ENCODE measurements at places on chromosomes 3 and 15.

DNA sequence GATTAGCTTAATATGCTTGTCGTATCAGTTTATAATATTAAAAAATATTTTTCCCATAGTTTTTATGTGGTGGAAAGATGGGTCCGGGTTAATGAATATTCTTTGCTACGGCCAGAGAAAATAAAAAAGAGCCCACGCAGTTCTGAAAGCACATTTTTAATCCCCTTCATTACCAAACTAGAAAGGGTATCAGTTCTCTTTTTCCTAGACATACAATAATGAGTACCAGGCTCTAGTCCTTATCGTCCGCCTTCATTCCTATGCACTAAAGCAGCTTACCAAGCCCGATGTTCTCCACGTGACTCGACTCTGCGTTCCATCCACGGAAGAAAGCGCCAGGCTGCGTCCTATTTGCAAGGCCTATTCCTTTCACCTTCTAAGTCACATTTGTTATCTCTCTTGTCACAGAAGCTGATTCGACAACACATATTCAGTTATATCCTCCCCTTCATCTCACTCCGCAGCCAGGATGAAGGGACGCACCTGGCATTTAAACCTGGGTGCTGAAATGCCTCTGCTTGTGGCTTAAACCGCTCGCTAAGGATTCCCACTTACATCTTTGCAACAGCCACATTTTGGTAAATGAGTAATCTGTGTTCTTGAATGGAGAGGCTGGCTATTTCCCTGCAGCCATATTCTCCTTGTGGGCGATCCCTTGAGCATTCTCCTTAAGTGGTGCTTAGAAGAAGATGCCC, 257.0 kb downstream of the CD47 start:
- DNase-seq, result no peak

- DNase-seq, result no peak
Observed at GRCh38 chr3:46626039-46626438, 13.7 kb downstream of the FAM240A start.

- DNase-seq, result no peak
Observed at GRCh38 chr3:121736112-121736511, 13.4 kb downstream of the GOLGB1 start.

DNA sequence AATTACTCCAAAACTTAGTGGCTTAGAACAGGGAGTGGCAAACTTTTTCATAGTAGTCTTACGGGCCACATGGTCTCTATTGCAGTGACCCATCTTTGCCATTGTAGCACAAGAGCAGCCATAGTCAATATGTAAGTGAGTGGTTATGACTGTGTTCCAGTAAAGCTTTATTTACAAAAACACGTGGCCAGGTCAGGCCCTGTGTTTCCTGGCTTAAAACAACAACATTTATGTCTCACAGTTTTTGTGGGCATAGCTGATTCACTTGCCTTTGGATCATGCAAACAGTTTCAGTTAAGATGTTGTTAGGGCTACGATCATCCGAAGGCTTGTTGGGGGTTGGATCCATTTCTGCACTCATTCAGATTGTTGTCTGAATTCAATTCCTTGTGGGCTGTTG, 103.8 kb downstream of the CHCHD6 start:
- no peak for DNase-seq

DNA sequence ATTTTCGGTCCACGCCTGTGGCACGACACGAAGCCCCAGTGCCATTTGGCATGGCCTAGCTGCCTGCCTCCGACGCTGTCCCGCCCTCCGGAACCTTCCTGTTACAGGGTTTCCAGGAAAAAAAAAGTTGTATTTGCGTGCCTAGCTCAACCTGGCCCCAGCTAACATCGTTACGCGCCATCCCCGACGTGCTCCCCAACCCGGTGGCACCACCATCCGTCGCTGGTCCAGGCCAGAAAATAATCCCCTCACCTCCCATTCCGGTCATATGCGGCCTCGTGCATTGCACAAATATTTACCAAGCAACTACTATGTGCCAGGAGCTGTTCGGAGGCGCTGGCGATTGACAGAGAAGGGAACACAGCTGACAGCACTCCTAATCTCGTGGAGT, 1.4 kb upstream of the CYP1A1 start:
- DNase-seq, result no peak

DNA sequence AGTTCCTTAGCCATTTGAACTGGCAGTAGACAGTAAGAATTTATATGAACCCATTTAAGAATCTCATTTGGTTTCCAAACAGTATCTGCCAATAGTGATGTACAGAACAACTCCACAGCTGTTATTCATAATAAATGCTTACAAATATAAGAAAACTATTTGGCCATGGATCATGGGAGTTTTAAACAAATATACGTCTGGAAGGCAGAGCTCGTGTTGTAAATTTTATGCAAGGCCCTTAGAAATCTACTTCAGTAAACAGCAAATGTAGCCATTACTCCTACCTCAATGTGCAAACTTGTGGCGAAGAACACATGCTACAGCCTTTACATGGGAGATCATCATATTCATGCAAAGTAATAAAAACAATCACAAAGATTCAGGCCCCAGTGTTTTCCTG, 65.3 kb upstream of the NANOGP8 start:
- no peak for DNase-seq

GRCh38 chr15:45904019-45904418, 269.2 kb downstream of the SQOR start:
- no peak for DNase-seq

- no peak for DNase-seq
Observed at GRCh38 chr15:92770641-92771040, 115.1 kb upstream of the FAM174B start.

GRCh38 chr3:141784096-141784495, 20.9 kb downstream of the GRK7 start:
- DNase-seq, result no peak

DNA sequence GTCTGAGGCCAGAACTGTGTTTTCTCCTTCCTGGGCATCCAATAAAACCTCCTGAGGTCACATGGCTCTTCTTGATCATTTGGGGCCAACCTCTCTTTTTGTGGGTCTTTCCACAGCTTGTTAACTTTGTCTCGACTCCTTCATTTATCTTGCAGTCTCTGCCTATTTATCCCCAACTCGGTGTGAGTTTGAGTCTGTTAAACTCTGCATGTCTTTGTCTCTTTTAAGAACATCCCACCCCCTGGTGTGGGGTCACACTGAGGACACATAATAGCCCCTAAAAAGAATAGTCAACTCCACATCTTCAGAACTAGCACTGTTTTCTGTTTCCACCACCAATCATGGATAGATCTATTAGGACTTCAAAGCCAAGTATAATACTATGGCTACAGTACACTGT, 187.2 kb downstream of the TLE3 start:
- DNase-seq, result no peak
